ENCODE measurements at places on chromosomes 11 and 22.

DNA sequence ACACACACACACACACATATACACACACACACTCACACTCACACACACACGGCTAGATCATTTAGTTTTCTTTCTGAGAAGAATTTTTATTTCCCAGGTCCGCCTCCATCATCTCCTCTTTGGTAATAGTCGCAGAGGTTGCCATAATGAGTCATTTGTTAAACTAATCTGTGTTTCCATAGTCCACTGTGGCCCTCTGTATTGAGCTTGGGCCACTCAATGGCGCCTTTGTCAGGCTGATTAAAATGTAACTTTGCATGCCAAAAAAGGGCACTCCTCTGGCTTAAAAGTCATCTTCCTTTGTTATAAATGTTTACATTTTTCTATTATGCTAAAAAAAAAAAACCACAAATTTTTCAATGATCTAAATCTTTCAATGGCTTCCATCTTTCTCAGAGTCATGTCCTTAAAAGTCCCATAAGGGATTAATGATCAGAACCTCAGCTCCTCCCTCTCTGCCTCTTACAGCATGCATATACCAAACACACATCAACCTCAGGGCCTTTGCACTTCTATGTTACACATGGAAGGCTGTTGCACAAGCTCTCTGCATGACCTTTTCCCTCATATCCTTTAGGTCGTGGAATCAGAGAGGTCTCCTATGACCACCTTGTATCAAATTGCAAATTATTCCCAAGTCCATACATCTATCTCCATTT is 35.3 kb downstream of the EHF start:
- DNase-seq: no peak

GRCh38 chr11:76067099-76067498 is 139.2 kb downstream of the WNT11 start:
- DNase-seq: no peak

GRCh38 chr22:25627271-25627852 is 62.9 kb downstream of the GRK3 start:
- no peak for DNase-seq

GRCh38 chr11:69670158-69670845 is 4.9 kb downstream of the LTO1 start:
- peak; percentile 16 for DNase-seq

DNA sequence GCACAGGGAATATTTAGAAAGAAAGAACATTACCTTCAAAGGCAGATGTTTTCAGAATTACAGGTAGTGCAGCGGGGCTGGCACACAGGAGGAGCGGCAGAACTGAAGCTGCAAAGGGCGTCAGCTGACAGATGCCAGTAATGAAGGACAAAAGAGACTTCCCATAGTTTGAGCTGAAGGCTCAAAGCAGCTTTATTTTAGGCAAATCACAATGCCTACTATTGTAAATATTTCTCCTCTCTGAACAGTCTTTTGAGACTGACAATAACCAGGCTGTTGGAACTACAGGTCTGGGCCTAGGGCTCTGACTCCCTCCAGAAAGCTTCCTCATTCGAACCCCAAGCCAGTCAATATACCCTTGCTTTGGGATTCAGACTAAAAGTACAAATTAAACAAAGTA is 256.9 kb upstream of the NARS2 start:
- DNase-seq: no peak

GRCh38 chr22:49925525-49926128 is 7.2 kb downstream of the CRELD2 start:
- DNase-seq: no peak

- DNase-seq: no peak
These were observed 17.4 kb upstream of the NOX4 start for GRCh38 chr11:89508544-89508943.

DNA sequence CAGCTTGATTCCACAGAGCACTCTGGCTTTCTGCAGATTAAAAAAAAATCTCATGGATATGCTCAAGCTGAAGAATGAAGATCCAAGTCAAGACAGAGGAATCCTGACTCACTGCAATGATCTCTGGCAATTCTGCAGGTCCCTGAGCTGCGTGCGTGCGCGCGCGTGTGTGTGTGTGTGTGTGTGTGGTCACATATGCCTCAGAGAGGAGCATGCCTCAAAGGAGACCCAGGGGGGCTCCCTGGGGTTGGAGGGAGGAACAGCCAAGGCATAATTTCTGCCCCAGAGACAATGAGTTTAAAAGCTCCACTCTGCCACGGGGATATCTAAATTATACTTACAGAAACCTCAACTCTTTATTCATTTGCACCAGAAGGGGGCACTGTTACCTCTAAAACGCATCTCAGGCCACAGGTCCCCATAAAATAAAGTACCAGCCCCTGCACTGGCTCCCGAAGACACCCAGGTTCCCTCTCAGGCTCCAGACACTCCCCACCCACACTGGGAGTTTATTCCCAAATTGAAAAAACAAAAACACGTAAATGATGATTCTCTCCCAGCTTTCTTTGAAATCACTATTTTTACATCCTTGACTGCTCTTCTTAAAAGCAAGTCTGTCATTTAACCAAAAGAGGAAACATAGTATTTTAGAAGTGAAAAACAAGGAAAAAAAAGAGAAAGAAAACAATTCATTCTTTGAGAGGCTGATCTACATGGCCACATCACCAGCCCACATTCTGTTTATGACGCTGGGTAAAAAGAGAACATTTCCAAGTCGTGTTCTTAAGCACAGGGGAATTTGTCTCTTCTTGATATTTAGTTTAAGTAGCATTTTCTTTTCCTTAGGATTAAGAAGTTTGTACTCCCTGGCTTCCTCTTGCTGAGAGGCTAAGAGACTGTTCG is 401.0 kb downstream of the LARGE1 start:
- DNase-seq: no peak

DNA sequence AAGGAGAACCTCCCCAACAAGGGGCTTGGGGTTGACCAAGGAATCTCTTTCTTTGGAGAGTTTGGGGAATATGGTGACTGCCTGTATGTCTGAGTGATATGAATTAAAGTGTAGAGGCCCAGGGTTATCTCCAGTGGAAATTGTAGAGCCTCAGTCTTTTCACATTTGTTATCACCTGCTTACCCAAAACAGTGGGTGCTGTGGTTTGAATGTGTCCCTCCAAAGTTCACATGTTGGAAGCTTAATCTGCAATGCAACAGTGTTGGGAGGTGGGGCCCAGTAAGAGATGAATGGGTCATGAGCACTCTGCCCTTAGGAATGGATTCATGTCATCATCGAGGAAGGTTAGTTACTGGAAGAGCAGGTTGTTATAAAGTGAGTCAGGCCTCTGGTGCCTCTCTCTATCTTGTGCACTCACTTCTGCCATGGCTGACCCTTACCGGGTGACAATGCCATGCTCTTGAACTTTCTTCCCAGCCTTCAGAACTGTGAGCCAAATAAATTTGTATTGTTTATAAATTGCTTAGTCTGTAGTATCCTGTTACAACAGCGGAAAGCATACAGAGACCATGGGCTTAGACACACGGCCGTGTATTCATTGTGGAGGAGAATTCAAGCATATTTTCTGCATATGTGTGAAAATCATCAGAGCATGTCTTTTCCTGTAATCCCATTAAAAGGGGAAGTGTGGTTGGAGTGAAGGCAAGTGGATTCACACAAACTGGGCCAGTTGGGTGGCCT is 114.1 kb upstream of the TBCEL start:
- DNase-seq: no peak

DNA sequence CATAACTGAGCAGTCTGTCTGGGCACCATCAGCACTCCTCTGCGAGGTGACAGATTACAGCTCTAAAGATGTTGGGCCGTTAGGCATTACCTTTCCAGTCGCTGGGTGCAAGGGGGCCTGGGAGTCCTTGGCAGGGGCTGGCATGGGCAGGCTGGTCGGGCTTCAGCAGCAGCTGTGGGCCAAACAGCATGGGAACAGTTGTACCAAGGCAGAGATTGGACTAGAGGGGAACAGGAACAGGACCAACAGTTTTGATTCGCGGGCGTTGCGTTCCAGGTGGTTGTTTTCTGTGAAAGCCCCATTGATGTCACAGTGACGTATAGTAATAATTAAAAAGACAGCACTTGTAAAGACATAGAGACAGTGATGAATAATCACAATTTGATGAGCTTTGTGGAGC is 25.8 kb upstream of the B3GAT1 start:
- no peak for DNase-seq

- DNase-seq: no peak
These were observed 35.3 kb downstream of the GNB1L start for GRCh38 chr22:19819208-19819910.

DNA sequence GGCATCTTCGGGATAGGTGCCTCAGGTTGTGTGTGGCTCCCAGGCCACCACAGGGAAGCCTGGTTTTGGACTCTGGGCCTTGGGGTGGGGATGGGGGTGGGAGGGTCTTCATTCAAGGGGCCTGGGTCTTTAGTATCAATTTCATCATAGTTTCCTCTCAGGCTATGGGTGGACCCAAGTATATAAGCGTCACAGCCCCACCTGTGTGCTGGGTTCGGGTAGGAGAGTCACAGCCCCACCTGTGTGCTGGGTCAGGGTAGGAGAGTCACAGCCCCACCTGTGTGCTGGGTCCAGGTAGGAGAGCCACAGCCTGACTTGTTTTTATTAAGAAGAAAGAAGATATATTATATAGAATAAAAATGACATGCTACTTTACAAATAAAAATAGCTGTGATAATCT is 422.1 kb downstream of the BRD1 start:
- no peak for DNase-seq

DNA sequence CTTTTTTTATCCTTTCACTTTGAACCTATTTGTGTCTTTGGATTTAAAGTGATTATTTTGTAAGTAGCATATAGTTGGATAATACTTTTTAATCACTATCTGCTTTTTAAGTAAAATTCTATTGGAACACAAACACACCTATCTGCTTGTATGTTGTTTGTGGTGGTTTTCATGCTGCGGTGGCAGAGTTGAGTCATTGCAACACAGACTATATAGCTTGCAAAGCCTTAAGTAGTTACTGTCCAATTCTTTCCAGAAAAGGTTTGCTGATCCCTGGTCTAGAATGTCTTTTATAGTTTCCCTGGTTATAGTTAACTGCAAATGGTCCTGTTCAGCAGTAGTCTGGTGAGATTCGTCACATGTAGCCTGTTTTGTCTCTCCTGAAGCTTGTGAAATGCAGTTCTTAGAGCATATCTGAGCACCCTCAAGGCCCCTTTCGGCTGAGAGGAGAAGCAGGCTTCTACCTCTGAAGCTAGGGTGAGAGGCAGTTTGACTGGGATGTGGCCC is 21.5 kb downstream of the SHANK3 start:
- no peak for DNase-seq

DNA sequence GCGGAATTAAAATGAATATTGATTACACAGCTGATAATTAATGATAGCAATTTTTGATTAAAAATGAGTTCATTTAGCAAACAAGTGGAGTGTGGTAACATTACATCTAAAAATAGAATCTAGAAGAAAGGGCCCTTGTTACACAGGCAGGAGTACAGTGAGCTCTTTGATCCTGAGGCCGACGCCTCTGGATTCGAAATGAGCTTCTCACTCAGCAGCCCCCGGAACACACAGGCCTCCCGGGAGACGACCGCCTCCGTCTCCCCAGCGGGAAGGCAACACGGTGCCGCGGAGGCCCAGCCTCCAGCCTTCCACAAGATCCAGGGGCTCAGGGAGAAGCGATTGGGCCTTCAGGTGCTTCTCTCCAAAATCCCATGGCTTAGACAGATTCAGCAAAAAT is 379.1 kb downstream of the BRD1 start:
- DNase-seq: no peak

DNA sequence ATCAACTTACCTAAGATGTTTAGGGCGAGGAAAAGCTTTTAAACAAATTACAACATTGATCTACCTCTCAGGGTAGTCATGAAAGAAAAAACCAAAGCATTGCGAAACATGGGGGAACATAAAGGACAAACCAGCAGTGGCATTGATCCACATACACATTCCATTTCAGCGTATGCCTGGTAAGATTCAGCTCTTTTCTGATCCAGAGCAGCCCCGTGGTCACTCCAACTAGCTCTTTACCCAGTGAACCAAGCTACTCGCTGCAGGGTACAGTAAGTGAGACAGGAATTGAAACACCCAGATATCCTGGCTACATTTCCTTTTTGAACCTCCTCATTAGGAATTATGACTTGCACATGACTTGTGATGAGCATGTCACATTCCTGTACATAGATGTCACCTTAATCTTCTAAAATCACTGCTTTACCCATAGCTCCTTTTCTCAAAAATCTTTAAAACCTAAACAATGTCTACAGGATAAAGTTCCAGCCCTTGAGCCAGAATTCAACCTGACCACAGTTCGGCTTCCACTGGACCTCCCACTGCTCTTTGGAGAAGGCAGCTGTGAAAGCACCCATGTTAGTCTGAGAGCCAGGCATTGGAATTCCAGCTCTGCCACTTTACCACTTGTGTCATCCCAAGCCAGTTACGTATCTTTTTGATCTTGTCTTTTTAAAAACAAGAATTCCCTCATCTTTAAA is 42.9 kb upstream of the AKIP1 start:
- no peak for DNase-seq

GRCh38 chr11:74462009-74462408 is 5.3 kb downstream of the KCNE3 start:
- no peak for DNase-seq

DNA sequence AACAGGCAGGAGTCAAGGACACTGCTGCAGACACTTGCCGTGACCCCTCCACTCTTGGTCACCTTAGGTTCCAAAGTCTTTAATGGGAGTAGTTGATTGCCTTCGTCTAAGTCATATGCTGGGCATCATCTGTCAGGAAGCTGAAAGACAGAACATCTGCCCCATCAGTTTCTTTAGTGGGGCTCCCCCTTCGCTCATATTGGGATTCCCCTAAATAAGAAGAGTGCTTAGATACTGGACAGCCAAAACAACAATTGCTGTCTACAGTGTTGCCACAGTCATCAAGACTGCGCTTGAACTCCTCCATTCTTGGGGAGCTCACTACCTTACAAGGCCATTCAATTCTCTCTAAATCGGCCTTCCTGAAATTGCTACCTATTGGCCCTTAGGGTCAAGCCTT is 58.5 kb downstream of the UBASH3B start:
- DNase-seq: no peak

DNA sequence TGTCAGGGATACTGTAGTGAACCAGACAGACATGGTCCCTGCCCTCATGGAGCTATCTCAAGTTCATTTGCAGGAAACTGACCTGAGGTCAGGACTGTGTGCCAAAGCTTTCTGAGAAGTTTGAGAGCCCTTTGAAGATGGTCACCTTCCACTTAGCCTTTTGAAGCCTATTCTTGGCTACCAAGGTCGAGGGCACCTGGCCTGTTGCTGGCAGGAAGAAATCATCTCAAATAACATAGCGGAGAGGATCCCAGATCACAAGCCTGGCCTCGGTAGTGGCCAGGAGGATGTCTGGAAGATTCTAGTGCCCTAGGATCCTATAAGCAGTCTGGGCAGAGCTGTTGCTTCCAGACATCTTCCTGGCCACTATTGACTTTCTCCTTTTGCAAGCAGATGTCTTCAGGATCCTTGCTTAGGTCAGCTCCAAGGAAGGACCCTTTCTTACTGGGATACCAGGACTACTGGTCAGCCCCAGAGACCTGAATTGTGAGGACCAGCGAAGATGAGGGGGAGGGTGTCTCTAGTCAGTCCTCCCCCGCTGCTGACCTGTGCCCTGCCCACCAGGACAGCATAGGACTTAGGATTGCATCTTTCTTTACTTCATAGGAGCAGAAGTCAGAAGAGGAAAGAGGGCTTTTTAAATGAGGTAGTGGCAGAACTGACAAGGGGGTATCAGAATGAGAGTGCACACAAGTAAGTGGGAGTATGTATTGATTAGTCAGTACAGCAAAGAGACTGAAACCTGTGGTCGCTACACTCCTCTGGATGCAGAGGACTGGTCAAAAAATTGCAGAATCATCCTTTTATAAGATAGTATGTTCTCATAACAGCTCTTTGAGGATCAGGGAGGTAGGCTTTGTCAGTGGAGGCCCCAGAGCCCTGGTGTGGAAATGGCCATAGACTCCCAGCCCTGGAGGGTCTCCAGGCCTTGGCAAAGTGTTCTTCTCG is 94.8 kb downstream of the TEAD1 start:
- DNase-seq: no peak
